ENCODE measurements at places on chromosomes 1 and 21.

DNA sequence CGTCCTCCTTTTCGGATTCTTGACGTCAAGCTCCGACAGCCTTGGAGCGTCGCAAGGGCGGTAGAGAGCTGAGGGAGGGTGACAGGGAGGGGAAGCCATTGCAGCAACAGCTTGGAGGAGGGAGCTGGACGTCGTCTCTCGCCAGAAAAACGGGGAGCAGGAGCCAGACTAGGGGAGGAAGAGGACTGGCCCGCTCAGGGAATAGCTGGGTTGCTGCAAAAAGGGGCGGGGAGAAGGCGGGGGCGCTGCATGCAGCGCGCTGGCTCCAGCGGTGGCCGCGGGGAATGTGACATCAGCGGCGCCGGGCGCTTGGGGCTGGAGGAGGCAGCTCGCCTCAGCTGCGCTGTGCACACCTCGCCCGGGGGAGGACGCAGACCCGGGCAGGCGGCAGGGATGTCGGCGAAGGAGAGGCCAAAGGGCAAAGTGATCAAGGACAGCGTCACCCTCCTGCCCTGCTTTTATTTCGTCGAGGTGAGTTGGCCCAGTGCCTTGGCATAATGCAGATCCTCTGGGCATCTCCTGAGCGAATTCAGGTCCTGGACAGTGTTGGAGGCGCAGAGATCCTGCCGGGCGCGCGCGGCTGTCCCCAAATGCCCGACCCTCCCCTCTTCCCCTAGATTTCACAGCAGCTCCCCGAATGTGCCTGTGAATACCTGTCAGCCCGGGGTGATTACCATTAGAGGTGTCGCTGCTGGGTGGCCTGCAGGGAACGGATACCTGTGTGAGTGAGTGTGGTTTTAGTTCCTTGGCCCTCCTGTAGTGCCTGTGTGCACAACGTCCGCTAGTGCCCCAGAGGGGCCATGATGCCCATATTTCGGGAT is at the start of gene PLPPR4:
TSS of gene PLPPR4 (plus strand) at position 292 of the 821 bp plus-strand sequence. CDS start at position 394, 102 bp downstream.
- DNase-seq, result no peak

- peak; percentile 10 for DNase-seq
Measured at GRCh38 chr1:116379057-116379630, 6.1 kb downstream of the ATP1A1 start.

GRCh38 chr1:31335007-31335406 is 37.9 kb downstream of the FABP3 start:
- no peak for DNase-seq

DNA sequence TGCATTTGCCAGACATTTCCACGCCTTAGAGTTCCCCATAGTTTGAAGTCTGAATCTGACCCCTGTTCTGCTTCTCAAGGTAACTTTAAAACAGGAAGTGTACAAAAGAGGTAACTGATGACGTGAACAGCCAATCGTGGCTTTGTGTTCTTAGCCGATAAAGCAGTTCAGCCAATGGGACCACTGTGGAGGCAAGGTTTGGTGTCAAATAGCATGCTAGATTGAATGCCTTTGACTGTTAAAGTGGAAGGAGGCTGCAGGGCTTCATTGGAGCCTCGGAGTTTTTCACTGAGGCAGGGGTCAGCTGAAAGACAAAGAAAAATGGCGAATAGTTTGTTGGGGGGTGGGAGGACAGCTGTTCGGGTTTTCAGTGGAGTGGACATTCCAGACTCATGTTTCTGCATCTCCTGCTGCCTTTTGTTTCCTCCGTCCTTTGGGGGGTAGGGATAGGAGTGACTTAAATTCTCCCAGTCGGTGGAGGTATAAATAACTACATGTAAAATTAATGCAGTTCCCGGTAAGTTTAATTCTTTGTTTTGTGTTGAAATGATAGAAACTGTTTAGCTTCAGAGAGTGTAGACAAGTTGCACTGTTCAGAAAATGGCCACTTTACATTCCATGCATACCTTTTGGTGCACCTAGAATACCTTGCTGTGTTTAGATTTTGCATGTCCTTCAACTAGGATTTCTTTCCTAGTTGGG is 17.7 kb downstream of the NFYC start:
- DNase-seq, result peak; percentile 62

- no peak for DNase-seq
Measured at GRCh38 chr1:60223158-60223557, 149.6 kb upstream of the C1orf87 start.

DNA sequence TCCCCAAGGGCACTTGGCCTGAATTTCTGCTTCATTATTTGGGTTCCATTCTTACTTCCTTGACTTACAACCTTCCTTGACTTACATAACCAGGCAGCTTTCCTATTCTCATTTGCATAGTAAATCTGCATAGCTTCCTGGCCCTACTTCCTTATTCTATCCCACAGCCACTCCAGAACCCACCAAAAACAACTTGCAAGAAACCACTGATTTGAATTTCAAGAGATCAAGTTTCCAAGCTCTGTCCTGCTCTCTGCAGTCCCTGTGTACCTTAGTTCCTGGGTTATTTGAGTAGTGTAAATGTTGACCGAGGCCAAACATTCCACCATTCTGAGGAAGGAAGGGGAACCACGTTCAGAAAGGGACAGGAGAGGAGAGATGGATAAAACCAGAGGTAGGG is 603.3 kb downstream of the PTPRC start:
- DNase-seq, result no peak

DNA sequence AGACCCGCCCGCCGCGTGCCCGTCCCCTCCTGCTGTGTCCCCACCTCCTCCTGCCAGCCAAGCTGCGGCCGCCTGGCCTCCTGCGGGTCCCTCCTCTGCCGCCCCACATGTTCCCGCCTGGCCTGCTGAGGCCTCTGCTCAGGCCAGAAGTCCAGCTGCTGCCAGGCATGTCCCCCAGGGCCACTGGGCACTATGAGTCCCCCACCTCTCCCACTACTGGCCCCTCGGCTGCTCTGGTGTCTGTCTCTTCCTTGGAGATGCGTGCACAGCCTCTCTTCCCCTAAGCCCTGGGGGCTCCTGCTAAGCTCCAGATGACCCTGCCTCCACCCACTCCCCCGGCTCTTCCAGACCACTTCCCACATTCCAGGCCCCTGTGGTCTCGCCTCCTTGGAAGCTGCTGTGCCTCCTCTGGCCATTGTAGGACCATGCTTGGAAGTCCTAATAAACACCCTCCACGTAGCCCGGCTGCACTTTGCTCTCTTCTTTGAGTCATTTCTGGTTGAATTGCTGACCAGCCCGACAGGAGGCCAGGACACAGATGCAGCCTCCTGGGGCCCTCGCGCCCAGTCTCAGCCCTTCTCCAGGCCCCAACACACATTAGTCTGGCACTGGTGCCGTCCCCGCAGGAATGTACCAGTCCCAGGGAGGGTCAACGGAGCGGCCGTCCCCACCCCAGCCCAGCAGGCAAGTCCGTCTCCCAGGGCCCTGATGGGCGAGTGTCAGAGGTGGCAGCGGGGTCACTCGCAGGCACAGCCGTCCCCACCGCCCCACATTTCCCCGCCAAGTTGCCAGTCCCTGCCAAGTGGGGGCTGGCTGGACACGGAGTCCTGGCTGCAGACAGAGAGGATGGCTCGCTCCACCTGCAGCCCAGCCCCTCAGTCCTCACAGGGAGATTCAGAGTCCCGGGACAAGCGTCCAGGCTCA is 1.1 kb downstream of the KRTAP10-12 start:
- no peak for DNase-seq

DNA sequence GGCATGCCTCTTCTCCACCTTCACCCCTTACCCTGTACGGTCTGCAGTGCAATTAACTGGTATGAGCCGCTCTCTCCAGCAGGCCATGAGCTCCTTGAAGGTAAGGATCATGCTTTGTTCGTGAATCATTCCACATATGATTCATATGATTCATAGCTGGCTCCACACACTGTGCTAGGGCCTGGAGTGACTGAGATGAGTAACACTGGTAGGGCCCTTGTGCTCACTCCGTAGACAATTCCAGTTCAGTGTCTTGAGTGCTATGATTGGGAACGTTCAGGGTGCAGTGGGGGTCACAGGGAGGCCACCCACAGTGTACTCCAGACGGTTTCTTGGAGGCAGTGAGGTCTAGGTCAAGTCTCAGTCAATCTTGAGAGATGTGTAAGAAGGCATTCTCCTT is 239.8 kb downstream of the LMX1A start:
- DNase-seq, result no peak

DNA sequence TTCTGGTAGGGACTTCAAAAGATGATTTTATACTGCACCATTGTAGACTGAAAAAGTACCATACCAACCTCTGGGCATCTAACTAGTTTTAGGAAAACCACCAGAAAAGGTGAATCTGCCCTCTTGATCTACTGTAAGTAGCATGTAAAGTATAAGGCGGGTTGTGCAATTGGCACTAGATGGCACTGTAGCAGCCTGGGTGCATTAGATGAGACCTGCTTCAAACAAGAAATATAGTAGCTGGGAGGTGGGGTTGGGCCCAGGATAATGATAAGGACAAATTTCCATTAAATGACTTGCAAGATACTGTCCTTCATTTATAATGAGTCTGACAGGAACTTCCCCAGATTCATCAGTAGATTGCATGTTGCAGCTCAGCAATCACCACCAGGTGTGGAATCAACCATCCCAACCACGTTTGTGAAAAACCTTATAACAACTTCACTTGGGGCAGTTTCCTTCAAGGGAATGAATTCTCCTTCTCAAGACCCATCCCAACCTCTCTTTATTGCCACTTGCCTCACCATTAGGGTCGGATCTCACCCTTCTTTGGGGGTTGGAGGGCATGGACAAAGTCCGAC is 37.3 kb upstream of the IL10 start:
- DNase-seq, result no peak

GRCh38 chr1:21084111-21084810 is 92.4 kb downstream of the EIF4G3 start:
- no peak for DNase-seq

DNA sequence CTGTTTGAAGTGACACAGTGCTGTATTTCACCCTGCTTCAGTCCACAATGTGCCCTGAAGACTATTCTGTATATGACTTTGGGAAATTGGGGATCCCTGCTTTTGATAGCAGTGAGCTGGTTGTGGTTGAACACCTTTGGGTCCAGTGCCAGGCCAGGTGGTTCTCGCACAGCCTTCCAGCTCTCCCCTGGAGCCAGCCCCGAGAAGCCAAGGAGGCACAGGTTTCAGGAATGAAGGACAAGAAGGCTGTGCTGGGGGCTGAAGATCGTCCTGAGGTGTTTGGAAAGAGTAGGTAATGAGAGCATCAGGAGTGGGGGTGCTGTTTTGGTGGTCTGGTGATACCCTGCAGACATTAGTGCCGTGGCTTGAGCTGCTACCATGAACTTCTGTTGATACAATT is 131.4 kb upstream of the COL6A1 start:
- no peak for DNase-seq

GRCh38 chr1:201489643-201490261 is 17.2 kb downstream of the CSRP1 start:
- no peak for DNase-seq

DNA sequence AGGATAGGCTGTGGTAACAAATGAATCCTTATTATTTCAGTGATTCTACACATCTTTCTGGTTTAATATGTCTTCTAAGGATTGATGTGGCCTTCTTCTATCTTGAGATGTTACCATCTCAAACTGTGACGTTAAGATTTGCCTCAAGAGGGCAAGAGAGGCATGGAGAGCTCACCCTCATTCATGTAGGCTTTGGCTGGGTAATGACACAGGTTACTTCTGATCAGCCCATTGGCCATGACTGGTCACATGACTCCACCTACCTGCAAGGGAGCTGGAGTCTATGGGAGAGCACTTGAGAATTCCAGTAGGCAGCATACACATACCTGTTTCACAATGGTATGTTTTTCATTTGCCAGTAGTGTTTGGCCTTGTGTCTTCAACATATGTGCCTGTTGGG is 30.0 kb downstream of the CACHD1 start:
- DNase-seq, result no peak

- DNase-seq, result no peak
Measured at GRCh38 chr1:225882694-225883615, 775 bp upstream of the TMEM63A start.

GRCh38 chr1:26616881-26617280 is 78.9 kb upstream of the ARID1A start:
- no peak for DNase-seq
